ENCODE measurements at places on chromosomes 12 and 14. TPM values are rescaled to one million over a fixed set of nuclear protein-coding genes. Genes with fewer than 3 reads are reported as not detected.

DNA sequence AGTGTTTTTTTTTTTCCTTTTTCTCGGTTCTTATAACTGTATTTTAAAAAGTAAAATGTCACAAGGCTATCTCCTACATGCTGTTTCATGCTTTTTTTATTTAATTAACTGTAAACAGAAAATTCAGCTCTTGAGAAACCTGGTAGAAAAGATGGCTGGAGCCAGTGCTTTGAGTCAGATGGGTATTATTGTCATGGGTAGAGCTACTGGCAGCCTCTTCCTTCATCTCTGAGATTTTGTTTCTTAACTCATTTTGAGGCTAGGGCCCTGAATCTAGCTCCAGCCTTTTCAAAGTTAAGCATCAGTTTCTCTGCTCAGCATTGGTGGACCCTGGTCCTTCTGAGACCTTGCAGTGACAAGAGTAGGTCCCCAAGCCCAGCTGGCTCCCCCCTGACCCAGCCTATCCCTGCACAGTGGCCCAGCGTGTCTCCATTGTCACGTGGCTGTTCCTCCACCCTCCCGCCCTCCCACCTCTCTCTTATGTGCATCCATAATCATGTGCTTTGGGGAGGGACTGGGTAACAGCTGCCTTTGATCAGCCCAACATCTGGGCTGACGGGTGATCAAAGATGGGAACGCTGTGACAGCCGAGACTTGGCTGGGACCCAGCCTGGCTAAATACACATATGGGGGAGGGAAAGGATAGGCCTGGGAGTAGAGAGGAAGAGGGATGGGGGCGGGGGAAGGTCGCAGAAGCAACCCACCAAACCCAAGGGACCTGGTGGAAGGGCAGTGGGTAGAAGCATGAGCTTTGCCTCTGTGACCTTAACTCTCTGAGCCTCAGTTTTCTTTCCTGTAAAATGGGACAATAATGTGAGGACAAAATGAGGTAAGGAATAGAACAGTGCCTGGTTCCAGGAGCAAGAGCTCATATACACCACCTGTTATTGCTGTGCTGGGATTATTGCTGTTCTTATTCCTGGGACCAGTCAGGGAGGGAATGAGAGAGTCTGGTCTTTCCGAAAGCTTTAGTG, 24.4 kb upstream of the RBM19 start:
- no peak for DNase-seq

DNA sequence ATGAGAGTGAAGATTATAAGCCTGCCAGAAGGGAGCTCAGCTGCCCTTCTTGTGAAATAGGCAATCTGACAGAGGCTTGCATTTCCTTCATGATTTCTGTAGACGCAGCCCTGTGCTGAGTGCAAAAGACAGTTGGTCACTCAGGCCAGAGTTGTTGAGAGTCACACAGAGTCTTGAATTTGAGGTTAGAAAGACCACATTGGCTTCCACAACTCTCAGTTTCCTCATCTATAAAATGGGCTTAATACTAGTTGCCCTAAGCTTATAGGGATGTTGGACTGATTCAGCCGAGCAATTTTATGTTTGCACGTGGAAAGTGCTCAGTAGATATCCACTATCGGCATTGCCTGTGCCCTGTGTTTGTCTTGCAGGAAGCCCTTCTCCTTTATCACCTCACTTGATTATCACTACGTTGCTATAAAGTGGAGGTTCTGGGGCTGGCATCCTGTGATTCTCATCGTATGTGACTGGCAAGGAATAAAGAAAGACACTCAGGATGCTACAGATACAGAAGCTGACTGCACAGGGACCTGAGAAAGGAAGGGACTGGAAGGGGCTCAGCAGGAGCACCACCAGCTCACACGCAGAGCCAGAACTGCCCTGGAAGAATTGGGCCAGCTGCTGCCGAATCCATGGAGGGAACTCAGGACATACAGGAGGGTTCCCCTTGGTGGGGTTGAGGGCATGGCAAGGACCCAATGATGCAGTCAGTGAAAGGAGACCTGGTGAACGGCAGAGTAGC, 19.8 kb upstream of the SERPINA4 start:
- no peak for DNase-seq

The SPTB gene
- 0.13 TPM for total RNA-seq

GRCh38 chr14:54322701-54323337, 74.0 kb upstream of the CDKN3 start:
- DNase-seq = no peak

The RFX4 gene
- total RNA-seq = not detected

The ZDHHC22 gene
- 0.46 TPM for total RNA-seq
